ENCODE measurements at places on chromosomes 2 and 18.

DNA sequence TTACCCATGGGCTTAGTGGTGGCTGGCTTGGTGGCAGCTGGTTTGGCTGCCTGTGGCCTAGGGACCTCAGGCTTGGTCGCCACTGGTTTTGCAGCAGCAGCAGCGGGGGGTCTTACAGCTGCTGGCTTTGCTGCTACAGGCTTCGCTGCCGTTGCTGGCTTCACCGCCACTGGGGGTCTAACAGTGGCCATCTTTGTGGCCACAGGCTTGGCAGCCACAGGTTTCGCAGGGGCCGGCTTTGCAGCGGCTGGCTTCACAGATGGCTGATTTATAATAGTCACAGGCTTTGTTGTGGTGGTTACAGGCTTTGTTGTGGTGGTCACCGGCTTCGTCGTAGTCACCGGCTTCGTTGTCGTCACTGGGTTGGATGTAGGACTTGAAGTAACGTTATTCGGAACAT is 77.8 kb downstream of the COL6A3 start:
- no peak for DNase-seq

DNA sequence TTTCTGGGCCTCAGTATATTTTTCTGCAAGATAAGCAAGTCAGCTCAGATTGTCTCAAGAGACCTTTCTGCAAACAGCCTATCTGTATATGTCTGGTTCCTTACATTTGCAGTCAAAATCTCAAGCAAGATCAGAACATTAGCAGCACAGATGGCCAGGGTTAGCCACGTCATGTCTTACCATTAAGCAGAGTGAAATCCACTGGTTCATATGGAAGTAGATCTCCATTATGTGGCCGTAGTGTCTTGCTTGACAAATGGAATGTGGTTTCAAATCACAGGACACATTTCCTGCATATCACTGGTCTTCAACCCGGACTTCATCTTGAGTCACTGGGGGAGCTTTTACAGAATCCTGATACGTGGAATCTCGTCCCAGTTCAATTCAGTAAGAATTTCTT is 500.2 kb downstream of the FBXO15 start:
- DNase-seq, result no peak

- no peak for DNase-seq
These were observed 760.0 kb downstream of the METTL4 start for GRCh38 chr18:1811282-1811681.

- no peak for DNase-seq
These were observed 182.2 kb downstream of the SMAD2 start for GRCh38 chr18:47748093-47748796.

Data from NCI-H1105 (cell line).